ENCODE measurements at places on chromosomes 6 and 20.

DNA sequence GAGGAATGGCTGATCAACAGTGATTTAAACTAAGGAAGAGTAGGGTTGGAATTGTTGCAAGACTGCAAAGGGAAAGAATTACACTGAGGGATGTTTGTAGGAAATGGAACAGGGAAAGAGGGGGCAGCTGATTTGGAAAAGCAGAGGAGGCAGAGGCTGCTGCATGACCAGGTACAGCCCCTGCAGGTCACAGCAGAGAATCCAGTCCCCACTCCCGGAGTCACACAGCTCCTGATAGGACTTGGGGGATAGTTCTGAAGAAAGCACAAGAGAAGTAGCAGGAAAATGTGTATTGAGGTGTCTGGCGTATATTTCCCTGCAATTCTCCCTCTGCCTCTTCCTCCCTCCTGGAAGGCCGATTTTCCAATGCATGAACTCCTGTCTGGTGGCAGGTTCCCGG, 92.5 kb upstream of the PDE10A start:
- DNase-seq = no peak

- no peak for DNase-seq
These were observed 3.3 kb upstream of the LRRN4 start for GRCh38 chr20:6057139-6057538.

DNA sequence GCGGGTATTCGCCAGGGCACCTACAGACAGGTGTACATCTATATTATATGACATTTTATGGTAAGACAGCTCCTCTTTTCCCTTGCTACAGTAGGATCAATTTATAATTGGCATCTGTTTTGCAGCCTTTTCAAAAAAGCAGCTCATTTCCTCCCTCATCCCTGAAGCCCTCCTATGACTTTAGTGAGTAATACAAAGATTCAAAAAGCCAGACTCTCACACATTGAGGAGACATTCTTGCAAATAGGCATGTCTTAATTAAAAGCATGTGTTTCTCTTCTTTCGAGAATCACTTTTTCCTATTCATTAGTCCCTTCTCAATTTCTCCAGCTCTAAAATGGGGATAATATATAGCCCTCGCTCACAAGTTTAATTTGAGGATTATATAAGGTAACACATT, 283.4 kb downstream of the TBC1D7 start:
- DNase-seq = no peak

- no peak for DNase-seq
These were observed 63.0 kb downstream of the HUS1B start for GRCh38 chr6:593907-594212.

DNA sequence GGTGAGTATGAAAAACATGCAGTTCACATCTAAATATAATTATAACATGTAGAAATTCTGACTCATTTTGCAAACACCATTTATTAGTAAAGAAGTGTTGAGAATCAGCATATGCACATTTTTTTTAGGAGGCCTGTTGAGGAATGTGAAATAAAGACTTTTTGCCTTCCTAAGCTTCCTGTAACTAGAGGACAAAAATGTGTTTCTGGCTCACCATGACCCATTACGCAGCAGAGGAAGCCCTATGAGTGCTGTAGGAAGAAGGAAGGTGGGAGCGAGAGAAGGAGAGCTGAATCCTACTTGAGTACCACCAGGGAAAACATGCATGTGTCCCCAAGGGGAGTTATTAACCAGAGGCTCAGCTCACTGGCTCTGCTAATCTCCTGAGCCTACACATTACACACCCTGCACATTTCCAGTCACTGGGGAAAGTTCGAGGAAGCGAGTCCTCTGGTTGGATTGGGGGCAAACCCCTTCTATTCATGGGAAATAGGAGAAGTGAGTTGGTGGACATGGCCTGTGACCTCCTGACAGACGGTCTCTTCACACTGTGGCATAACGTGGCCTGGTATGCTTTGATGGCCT, 540.5 kb upstream of the JAG1 start:
- no peak for DNase-seq

Measured in activated CD4-positive, alpha-beta memory T cell treated with anti-CD3 and anti-CD28 coated beads for 36 hours (primary cell).